Activated gamma-delta T cell treated with anti-CD3 and anti-CD28 coated beads, Interleukin-2, amount 50 U/mL, for 16 hours (primary cell): ENCODE measurements at places on chromosomes 3 and 15.

GRCh38 chr3:137765310-137766033, 1.4 kb downstream of the SOX14 start:
- DNase-seq, result no peak

- no peak for DNase-seq
Observed at GRCh38 chr3:174346571-174346970, 512.6 kb upstream of the NAALADL2 start.

DNA sequence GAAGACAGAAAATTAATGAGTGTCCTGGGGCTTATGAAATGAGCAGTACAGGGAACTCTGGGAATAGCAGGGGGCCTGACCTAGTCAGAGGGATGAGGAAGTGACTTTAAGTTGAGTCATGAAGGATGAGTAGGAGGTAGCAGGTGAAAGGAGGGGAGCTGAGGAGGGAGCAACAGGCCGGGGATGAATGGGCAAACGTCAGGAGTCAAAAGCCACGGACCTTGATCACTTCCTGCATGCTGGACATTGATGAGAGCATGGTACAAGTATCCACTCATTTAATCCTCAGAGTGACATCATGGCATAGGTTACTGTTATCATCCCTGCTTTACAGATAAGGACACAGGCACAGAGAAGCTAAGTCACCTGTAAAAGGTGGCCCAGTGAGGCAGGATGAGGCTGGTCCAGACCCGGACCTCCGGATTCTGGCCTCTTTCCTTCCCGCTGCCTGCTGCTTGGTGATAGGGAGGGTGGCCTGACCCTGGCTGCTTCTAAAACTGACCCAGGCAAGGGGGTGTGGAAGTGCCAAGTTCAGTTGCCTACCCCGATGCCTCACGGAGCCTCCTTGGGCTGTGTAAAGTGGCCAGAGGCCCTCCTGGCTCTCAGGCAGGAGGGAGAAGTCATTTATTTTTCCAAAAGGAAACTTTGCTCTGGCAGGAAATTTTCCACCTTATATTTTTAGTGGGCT, 7.6 kb downstream of the CORO2B start:
- DNase-seq, result no peak

DNA sequence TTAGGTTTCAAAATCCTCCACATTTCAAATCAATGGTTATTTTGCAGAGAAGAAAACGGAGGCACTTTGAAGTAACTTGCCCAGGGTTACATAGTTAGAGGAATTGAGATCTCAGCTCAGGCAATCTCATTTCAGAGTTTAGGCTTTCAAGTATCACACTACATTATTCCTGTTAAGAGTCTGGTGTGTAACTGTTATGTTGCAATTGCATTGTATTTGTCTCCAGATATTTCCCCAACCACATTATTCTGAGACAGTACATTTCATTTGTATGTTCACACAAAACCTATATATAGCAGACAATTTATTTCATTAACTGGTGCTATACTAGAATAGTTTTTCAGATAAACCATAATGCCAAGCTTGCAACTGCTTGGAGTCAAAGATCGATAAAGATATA, 154.2 kb upstream of the TSPAN3 start:
- DNase-seq, result no peak

DNA sequence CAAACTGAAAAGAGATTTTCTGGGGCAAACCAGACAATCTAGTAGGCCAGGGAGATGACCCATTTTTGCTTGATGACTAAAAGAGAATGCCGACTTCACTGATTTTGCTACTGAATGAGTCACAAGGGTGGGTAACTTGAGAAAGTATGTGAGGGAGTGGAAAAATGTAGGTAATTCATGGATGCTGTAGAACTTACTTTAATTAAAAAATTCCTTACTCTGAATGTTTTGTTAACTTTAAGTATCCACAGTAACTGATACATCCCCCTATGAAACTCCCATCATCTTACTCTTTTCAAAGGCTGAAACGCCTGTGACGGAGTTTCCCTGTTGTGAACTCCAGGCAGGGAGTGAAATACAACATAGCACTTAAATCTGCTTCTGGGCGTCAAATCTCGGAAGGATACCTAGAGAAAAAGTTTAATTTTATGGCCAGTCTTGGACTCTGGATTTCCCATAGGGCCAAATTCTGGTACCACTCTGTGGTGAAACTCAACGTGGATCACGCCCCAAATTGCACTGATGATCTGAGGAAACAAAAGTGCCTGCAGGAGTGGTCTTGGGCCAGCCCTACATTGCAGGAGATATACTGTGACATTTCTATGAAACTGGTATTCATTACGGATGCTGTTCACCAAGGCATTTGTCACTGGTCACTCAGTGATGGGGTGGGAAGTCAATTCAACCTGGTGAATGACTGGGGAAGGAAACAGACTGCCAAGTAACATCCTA, 24.0 kb downstream of the GOLIM4 start:
- no peak for DNase-seq

DNA sequence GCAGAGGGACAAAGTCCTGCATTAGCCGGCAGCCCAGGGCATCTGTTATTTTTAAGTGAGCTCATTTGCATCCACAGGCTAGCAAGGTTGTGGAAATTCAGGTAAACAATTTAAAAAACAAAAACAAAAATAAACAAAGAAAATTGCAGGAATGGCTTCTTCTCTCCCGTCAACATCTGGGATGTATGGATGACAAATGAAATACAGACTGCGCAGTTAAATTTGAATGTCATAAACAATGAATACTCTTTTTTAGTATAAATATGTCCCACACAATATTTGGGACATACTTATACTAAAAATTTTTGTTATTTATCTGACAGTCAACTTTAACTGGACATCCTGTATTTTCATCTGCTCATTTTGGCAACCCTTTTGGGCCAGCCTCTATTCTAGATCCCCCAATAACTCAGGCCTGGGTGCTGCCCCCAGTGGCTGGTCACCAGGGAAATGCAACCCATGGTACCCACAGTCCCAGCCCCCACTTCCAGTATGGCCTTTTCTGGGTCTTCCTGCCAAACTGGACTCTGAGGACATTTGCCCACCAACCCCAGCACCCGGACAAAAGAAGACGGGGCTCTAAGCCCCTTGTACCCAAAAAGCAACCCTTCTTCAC, 12.7 kb downstream of the GRM2 start:
- DNase-seq, result no peak

DNA sequence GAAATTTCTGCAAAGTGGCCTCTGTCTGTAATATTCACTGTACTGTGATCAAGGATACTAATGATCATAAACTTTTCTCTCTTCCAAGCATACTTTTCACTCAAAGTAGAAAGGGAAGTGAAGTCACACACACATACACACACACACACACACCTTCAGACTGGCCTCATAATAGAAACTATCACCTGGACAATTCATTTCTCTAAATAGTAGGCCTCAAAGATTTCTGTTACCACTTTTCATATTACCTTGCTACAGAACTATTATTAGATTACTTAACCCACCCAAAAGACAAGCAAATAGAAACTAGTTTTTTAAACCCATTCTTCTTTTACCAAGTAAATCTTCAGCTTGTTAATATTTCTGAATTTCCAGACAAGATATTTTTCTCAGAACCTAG, 12.2 kb downstream of the CPB1 start:
- no peak for DNase-seq

DNA sequence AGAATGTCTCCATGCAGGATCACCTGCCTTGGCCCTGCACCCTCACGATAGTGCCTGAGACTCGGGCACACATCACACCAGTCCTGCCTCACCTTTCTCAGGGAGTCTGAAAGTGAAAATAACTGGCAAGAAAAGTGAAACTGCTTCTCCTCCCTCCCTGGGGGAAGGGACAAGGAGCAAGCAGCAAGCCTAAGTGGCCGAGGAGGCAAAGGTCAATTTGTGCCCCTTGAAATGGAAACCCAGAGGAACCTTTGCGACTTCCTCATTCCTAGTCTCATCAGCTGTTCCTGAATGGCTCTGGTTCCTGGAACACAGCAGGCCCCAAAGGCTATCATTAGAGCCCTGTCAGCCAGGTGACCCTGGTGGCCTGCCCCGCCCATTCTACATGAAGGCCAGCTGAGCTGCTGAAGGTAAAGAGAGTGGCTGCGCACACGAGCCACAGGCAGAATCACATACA, 28.0 kb upstream of the SLCO2A1 start:
- no peak for DNase-seq

- DNase-seq, result no peak
Observed at GRCh38 chr3:54999159-54999558, 71.3 kb upstream of the LRTM1 start.

- DNase-seq, result no peak
Observed at GRCh38 chr3:49841126-49841696, 15.2 kb downstream of the TRAIP start.

- DNase-seq, result no peak
Observed at GRCh38 chr15:74185710-74186348, 12.3 kb downstream of the ISLR start.

- DNase-seq, result no peak
Observed at GRCh38 chr3:175518459-175518858, 659.3 kb downstream of the NAALADL2 start.

GRCh38 chr3:129425213-129425612, 3.2 kb downstream of the EFCAB12 start:
- DNase-seq, result no peak

- no peak for DNase-seq
Observed at GRCh38 chr15:77545058-77545457, 87.7 kb downstream of the LINGO1 start.

GRCh38 chr3:54986294-54986693, 58.4 kb upstream of the LRTM1 start:
- DNase-seq, result no peak

GRCh38 chr3:16079519-16079918, 95.0 kb upstream of the GALNT15 start:
- no peak for DNase-seq

DNA sequence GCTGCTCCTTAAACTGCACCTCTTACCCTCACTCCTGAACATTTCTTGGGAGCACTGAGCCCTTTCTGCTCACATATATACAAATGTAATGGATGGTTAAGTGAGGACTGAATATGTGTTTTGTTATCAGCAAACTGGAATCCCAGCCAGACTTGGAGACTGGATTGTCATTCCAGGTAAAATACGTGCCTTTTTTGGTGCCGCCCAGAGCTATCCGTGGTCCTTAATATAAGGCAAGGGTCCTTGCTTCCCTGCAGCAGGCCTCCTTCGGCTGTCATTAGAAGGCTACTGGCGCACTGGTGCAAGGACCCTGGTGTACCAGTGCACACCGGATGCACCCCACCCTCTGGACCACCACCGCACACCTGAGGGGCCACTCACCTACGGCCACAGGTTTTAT, 1.1 kb upstream of the GABRB3 start:
- no peak for DNase-seq

- DNase-seq, result no peak
Observed at GRCh38 chr3:148729476-148730055, 31.9 kb downstream of the AGTR1 start.

- DNase-seq, result no peak
Observed at GRCh38 chr3:109874896-109875708, 537.8 kb upstream of the DPPA4 start.

DNA sequence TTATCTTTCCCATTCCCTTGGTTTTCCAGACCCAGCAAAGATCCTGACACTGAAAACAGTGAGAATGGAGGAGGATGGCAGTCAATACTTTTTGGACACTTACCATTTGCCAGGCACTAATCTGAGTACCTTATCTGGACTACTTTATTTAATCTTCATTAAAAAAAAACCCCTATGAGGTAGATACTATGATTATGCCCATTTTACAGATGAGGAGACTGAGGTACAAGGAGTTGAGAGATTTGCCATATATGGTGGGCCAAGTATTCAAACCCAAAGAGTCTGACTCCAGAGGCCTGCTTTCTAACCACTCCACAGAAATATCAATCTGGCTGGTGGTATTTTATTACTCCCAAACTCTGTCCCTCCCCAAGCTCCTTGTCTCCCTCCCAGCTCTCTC, 19.6 kb downstream of the HCN4 start:
- DNase-seq, result no peak

DNA sequence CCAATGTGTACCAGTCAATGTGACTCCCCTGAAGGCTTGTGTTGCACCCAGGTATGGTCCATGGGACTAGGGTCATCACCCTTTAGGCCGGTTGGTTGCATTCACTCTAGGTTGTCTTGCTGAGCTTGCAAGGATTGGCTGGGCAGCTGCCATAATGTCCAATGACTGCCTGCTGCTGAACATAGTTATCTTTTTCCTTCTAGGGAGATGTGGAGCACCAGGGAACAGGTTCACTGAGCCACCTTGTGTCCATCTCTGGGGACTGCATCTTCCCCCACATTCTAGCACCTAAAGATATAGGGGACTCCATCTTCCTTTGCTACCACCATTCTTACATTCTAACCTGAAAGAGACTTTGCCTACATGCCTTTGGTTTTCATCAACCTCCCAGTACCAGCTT, 580.4 kb upstream of the TBL1XR1 start:
- DNase-seq, result peak; percentile 4

GRCh38 chr3:142857056-142857455, 31.8 kb downstream of the PCOLCE2 start:
- no peak for DNase-seq

DNA sequence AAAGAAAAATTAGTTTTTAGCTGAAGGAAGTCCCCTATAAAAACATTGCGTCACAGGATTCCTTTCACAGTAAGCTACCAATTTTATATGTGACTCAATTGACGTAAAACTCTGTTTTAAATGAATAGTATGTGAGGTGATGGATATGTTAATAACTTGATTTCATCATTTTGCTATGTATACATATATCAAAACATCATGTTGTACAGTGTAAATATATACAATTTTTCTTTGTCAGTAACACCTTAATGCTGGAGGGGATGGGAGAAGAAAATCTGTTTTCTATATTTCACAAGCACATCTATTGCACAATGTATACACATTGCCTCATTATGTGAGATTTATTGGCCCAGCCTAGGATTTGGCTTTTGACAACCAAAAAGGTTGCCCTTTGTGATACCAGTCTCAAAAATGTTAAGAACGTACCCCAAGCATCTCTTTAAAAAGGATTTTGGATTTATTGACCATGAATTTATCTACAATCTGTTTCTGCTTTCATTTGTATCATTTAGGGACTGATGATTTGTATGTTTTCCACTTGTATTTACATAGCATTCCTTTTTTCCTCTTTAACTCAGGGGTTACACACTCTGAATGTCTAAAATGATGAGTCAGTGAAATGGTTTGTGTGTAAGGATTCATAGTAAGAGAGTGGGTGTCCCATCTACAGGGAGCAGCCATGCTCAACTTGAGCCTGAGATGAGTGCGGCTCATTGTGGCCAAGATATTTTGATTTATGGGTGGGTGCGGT, 62.6 kb downstream of the CRTC3 start:
- DNase-seq, result no peak
